ENCODE measurements at places on chromosomes 11 and 22. TPM values are rescaled to one million over a fixed set of nuclear protein-coding genes. Genes with fewer than 3 reads are reported as not detected.

Gene PKNOX2
- total RNA-seq, result not detected

Gene TOP3B
- 33.9 TPM for total RNA-seq

Gene OR52H1
- total RNA-seq, result not detected

Gene UBQLN3
- total RNA-seq, result not detected

Gene OR51B5
- not detected for total RNA-seq
